ENCODE measurements at places on chromosomes 6 and 20.

DNA sequence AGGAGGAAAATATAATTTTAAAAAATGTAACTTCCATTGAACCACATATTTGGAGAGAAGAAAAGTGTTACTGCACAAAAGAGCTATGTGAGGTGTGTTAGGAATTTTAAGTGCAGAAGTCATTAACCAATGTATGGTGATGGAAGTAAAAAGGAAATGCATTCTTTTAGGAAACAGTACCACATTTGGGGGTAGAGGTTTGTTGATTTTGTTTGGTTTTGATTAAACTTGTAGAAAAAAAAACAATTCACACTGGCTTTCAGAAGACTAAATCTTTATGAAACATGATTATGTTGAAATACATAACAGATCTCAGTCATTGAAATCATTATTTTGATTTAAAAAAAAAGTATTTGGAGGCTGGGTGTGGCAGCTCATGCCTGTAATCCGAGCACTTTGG is 1287.0 kb upstream of the GJE1 start:
- DNase-seq: no peak

- peak; percentile 86 for DNase-seq
Observed at GRCh38 chr6:157981395-157982101, at the start of gene SYNJ2. SYNJ2 (plus strand) TSS chr6:157981863; CDS start chr6:157981962, 99 bp downstream.

DNA sequence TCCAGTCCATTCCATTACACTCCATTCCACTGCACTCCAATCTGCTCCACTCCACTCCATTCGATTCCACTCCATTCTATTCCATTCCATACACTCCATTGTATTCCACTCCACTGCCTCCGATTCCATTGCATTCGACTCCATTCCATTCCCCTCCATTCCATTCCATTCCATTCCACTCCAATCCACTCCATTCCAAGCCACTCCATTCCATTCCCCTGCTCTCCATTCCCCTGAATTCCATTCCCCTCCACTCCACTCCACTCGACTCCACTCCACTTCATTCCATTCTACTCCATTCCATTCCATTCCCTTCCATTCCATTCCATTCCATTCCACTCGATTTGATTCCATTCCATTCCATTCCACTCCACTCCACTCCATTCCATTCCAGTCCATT is 25.7 kb upstream of the DEFB125 start:
- no peak for DNase-seq

DNA sequence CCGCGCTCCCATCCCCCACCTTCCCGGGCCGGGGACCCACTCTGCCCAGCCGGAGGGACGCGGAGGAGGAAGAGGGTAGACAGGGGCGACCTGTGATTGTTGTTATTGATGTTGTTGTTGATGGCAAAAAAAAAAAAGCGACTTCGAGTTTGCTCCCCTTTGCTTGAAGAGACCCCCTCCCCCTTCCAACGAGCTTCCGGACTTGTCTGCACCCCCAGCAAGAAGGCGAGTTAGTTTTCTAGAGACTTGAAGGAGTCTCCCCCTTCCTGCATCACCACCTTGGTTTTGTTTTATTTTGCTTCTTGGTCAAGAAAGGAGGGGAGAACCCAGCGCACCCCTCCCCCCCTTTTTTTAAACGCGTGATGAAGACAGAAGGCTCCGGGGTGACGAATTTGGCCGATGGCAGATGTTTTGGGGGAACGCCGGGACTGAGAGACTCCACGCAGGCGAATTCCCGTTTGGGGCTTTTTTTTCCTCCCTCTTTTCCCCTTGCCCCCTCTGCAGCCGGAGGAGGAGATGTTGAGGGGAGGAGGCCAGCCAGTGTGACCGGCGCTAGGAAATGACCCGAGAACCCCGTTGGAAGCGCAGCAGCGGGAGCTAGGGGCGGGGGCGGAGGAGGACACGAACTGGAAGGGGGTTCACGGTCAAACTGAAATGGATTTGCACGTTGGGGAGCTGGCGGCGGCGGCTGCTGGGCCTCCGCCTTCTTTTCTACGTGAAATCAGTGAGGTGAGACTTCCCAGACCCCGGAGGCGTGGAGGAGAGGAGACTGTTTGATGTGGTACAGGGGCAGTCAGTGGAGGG is 2.8 kb downstream of the SOX4 start:
- peak; percentile 87 for DNase-seq

DNA sequence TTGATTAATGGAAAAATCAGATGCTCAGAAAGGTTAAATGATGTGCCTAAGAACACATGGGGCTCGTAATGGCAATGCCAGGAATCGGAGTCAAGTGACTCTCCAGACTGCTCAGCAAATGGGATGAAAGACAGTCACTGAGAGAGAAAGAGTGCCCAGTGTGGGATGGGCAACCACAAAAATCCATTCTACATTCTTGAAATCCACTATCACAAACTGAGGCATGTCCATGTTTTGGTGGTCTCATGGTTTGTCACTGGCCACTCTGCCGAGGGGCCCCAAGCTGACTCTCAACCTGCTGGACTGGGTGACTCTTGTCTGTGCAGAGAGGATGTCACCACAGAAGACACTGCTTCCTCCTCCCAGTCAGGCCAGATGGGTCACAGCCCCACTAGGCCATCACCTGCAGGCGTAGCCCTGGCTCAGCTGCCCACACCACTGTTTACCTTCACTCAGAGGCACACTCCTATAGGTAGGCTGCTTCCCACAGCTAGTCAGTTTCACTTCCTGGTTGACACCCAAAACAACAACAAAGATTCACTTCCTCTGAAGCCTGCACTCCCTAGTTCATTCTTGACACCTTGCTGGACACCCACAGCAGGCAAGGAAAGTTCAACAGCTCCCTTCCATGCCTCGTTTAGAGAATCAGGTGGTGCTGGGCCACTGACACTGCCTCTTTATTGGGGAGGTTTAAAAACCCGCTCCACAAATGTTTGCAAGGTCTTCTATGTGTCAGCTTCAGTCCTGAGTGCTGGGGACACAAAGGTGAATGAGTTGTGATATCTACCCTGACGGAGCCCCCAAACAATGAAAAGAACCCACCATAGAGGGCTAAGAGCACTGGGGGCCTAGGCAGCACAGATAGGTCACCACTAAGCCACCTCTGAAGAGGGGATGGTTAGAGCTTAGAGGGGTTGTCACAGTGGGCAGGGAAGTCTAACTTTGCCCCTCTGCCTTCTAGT is 21.7 kb downstream of the MAP1LC3A start:
- no peak for DNase-seq

DNA sequence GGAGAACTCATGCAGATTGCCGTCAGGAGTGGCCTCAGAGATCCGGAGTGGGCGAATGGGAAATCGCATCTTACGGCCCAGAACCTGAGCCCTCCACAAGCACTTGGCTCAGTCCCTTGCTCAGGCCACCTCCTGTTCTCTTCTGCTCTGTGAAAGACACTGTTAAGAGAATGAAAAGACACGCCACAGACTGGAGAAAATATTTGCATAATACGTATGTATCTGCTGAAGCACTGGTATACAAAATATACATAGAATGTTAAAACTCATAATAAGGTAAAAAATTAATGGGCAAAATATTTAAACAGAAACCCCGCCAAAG is 838 bp upstream of the POM121L2 start:
- no peak for DNase-seq

GRCh38 chr6:168968228-168968627 is 285.4 kb downstream of the THBS2 start:
- DNase-seq: no peak

DNA sequence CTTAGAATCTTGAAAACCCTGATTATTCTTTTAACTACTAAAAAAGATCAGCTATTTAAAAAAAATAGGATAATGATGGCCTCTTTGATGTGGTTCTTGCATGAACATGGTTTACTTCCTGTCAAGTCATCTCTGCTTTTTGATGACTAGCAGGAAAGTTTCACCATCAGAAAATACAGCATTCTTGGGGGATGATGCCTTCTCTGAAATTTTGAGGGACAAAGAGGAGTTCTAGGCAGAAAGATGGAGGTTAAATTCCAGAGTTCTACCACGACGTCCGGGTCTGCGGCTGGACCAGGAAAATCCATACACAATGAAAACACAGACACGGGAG is 130.4 kb downstream of the OLIG3 start:
- no peak for DNase-seq

DNA sequence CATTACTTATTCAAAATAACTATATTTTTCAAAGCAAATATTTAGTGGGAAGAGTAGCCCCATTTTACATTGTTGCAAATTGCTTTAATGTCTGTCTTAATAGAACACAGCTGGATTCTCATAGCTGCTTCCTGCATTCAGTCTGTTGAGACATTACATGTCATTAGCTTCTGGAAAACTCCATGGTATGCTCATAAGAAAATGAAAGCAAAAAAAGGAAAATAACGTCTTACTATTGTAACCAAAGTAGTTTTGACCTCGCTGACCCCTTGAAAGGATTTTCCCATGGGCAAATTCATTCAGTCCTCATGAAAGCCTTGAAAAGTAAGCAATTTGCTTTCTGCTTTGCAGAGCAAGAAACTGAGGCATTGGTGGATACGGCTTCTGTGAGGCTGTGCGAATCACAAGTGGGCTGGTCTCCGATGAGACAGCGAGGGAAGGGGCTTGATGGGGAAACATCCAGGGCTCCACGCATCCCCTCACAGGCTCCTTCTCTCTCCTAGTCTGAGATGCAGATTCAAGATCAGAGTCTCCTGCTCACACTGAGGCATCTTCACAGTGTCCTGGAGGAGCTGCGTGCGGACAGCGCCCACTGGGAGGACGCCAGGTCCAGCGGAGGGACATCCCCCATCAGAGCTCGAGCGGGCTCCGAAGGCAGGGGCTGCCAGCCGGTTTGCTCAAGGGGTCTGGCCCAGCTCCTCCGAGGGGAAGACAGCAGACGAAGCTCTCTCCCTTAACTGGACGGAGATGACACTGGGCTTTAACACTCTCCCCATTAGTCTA is 3.3 kb downstream of the C20orf202 start:
- no peak for DNase-seq

- no peak for DNase-seq
Observed at GRCh38 chr6:114419175-114419574, 76.4 kb upstream of the HS3ST5 start.

GRCh38 chr6:98287876-98288275 is 546.5 kb upstream of the POU3F2 start:
- no peak for DNase-seq

GRCh38 chr6:166464068-166465002 is 81.6 kb upstream of the MPC1 start:
- no peak for DNase-seq
